ENCODE measurements at places on chromosomes 4 and X.
A peak's percentile ranks its signal among the peaks of the same experiment; 100 is the strongest.

- peak; percentile 8 for DNase-seq
These were observed 820.8 kb upstream of the GRIA3 start for GRCh38 chrX:122363112-122363795.

DNA sequence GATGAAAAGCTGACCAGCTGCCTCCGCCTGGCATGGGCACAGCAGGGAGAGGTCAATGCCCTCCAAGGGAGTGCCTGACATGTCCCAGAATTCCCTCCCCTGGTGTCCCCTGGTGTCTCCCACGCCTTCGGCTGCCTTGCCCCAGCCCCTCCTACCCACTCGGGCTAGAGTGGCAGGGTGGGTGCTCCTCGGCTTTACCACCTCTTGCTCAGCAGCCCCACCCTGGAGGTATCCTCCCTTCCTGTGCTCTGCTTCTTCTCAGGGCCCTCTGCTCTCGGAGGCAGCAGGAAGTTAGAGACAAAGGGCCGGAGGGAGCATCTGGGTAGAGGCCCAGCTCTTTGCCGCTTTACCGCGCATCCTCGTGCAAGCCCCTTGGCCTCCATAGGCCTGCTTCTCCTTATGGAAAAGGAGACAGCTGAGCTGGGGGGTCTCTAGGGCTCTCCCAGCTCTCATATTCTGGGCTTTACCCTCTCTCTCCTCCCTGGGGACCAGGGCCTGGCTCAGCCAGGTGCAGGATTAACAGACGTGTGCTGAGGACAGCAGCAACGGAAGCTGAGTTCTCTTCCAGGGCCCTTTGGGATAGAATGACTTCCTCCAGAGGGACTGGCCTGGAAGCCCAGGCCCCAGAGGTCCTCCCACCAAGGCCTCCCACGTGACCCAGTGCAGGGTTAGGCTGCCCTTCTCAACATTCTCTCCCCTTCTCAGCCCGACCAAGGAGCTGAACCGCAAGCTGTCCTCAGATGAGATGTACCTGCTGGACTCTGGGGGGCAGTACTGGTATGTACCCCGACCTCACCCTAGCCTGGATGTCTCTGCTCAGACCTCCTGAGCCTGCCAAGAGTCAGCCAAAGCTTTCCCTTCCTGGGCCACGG is 17.2 kb downstream of the XPNPEP2 start:
- DNase-seq = no peak

DNA sequence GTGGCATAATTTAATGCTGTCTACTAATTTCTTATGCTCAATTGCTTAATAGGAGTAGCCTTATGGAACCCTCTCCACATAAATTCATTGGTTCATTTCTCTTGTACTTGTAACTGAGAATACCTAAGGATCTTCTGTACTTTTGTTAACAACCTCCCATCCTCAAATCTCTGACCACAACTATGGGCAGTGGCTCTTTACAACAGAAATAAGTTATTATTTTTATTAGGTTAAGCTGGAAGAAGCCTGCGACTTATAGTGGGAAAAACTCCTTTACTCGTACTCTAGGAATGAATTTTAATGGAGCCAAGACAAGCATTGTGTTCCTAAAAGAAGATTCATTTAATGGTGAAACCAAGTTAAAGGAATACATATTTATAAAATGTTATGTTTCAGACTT is 337.1 kb upstream of the CTSO start:
- no peak for DNase-seq

- DNase-seq = no peak
These were observed 293.1 kb downstream of the QDPR start for GRCh38 chr4:17218786-17219185.

DNA sequence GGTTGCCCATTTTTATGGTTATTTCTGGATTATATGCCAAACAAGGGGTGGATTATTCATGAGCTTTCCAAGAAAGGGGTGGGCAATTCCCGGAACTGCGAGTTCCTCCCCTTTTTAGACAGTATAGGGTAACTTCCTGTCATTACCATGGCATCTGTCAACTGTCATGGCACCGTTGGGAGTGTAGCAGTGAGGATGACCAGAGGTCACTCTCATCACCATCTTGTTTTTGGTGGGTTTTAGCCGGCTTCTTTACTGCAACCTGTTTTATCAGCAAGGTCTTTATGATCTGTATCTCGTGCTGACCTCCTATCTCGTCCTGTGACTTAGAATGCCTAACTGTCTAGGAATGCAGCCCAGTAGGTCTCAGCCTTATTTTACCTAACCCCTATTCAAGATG is 57.6 kb downstream of the SH3KBP1 start:
- no peak for DNase-seq
